ENCODE measurements at places on chromosomes 3 and 15.
A peak's percentile ranks its signal among the peaks of the same experiment; 100 is the strongest.

DNA sequence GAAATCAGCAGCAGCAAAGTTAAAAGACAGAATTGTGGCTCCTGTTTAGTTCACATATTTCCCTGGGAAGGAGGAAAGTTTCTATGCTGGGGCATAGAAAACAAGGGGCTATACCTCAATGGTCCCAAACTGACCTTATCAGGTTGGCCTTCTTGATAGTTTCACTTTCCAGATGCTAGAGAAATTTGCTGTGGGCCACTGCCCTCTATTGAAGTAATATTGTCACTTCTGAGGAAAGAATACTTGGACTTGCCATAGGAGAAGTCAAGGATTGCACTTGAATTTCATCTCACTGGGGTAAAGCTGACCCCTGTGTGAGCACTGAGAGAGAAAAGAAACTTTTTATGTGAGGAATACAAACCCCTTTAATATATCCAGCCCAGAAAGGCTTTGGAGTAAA is 49.3 kb upstream of the XCR1 start:
- no peak for ATAC-seq

GRCh38 chr3:11288786-11289637 is 16.8 kb downstream of the ATG7 start:
- peak; percentile 87 for ATAC-seq

DNA sequence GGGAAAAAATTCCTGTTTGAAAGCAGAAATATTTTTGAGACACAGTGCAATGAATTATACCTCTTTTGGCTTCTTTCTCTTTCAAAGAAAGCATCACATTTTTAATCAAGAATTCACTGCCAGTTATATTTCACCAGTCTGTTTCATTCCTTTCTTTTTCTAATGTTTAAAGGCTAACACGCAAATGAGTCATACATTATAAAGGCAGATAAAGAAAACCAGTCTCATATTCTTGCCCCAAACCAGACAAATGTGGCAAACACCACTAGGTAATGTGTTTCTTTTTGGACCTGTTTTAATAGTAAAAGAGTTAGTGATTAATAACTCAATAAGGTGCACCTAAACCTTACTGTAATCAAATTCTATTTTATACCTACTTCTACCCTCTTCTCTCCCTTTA is 83.8 kb downstream of the PLOD2 start:
- ATAC-seq, result no peak

- ATAC-seq, result no peak
Measured at GRCh38 chr3:27110020-27110419, 259.2 kb downstream of the NEK10 start.

DNA sequence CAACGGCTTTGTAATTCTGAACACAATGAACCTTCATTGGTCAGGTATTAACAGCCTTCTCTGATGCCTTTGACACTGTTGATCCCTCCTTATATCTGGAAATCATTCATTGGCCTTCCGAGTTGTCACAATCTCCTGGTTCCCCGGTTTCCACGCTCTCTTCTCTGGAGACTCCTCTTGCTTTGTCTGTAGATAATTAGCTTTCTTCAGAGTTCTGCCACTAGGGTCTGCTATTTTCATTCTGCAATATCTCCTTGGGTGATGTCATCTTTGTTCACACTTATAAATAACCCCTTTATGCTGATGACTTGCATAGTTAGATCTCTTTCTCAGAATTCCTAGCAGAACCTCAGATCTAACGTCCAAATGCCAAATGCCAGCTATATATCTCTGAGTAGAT is 583.8 kb upstream of the ZNF717 start:
- ATAC-seq, result no peak

DNA sequence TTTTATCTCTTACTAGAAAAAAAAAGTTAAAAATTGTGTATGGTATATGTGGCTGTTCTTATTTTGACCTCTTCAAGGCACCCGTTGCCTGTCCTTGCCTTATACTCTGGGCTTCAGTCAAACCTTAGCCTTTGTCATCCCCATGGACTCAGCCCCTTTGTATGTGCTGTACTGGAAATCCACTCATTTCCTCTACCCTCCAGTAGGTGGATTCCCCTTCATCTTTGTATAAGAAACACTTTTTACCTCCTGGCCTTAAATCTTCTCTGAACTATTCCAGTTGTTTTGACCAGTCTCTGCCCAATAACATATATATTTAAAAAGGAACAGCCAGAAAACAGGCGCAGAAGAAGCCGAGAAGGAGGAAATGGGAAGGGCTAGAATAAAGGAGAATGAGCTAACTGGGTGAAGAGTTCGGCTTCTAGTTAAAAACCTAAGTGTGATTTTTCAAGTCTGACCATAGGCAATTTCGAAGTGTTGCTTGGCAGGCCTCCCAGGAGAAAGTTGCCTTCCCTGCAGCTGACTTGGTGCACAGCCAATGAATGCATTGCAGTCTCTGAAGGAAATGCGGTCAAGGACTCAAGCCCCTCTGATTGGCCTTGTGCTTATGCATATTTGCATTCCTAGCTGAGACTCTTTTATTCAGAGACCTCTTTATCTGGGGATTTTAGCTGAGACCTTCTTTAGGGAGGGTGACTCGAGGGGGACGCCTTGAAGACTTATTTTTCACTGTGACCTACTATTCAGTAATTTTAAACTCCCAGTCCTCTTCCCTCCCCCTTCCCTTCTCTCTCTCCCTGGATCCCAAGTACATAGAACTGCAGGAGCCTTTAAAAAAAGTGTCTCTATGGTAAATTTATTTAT is 277.4 kb downstream of the ROBO1 start:
- ATAC-seq, result no peak

DNA sequence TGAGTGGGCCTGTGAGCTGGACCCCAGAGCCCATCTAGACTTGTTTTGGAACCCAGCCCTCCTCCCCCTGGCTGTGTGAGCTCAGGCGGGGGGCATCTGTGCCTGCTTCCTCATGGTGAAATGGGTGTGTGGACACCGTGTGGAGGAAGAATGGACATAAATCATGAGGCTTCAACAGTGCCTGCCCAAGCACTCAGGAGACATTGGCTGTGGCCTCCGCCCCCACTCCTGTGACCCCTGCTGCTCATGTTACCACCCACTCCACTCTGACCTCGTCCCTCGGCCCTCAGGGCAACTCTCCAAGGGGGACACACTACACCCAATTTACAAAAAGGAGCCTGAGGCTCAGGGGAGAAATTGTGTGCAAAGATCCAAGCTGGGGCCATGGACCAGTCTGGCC is 16.6 kb downstream of the TPRA1 start:
- ATAC-seq, result no peak

GRCh38 chr3:126784254-126784653 is 80.2 kb downstream of the CHCHD6 start:
- ATAC-seq, result no peak

DNA sequence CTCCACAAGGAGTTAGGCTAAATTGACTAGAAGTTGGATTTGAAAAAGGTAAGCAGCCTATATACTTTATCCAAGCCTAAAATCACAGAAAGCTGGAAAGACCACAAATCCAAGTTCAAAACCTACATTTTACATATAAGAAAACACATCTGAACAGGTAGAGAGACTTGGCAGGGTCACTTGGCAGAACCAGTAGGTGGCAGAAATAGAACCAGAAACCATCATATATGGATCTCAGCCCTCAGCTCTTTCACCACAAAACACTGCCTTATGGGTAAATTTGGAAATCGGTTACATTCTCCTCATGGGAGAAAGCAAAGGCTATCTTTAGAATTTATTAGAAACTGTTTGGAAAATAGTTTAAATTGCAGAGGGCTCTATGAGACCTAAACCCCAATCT is 44.2 kb downstream of the MKRN2 start:
- no peak for ATAC-seq

GRCh38 chr3:42653560-42654330 is at the start of gene ZBTB47:
ZBTB47 (plus strand) TSS chr3:42653697; CDS start chr3:42658356, 4,659 bp downstream.
- peak; percentile 57 for ATAC-seq

DNA sequence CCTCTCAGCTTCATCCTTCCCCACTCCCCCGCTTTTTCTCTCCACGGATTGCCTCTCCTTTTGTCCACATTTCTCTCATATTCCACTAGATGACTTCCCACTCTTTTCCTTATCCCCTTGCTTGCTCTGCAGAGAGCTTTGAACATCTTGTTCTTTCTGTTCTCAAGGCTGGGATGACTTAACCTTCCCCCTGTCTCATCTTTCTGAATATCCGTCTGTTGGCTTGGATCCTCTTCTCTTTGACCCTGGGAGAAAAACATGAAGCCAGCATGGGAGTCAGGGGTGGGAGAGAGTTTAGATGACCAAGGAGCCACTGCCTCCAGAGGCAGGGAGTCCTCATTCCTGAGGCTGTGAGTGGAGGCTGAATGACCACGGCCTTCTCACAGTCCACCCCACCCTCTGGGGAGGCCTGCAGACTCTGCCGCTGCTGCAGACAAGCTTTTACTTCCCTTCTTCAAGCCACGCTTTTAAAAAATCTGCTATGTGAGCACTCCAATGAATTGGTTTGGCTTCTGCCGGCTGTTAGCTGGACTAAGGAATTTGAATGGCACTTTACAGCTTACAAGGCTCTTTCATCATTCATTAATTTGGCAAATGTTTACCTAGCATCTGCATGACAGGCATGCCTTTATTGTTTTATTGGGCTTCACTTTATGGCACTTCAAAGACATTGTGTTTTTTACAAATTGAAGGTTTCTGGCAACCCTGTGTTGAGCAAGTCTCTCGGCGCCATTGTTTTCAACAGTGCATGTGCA is 111.6 kb upstream of the SLC6A6 start:
- no peak for ATAC-seq

DNA sequence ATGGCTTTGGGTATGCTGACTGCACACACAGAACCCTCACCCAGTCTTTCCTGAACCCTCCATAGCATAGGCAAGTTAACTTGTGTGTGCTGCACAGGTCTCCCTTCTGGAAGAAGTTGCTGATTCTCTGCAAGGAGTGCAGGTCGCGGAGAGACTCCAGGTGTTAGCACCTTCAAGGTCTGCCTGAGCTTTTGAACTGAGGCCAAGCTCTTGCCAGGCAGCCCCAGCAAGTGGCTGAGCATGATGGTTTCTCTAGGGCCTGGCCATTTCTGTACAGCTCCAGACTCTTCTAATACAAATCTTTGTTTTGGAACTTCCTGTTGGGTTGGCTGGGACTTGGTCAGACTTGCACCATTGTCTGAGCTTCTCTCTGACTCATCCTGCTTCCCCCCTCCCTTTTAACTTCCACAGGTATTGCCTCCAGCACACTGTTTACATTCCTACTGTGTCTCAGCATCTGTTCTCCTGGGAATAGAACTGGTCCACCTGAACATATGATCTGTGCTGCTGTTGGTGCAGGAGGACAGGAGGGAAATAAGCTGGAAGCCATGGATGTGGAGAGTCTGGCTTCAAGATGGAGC is 53.3 kb downstream of the KY start:
- no peak for ATAC-seq

- no peak for ATAC-seq
Measured at GRCh38 chr3:55721716-55722484, 234.8 kb upstream of the WNT5A start.

- ATAC-seq, result no peak
Measured at GRCh38 chr15:71114066-71114680, 1.1 kb upstream of the THSD4 start.

DNA sequence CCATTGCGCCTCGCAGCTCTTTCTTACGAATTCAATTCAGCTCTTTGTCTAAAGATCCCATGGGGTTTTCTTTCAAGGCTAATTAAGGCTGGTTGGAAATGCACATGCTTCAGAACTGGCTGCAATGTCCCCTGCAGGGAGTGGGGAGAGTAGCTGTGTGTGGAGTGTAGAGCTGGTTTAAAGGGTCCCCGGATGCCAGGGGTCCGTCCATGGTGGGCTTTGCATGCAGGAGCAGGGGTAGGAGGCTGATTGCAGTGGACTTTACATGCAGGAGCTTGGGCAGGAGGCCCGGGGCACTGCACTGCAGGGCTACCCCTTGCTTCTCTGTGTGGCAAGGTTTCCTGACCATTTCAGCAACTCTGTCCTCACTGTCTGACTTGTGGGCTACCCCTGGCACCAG is 261.6 kb upstream of the LYSMD4 start:
- ATAC-seq, result no peak

DNA sequence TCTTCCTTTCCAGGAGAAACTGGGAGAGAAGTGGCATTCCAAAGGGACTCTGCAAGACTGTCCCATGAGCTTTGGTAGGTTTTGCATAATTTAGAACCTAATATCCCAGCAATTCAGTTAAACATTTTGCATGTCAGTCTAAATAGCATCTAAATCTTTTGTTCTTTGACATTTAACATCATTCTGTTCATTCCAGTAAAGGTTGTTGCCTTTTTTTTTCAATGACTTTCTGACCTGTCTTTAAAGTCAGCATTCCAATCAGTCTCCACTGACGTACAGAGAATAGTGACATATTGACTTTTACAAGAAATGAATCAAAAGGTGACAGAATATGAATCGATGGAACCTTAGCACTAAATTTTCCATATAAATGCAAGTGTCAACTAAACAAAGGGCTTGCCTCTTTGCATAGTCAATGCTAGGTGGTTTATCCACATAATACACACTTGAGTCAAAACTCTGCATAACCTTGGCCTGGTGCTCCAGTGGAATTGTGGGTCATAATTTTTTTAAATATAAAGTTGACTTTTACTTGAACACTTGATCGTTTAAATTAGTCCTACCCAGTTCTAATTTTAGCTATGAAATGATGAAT is 370.1 kb downstream of the CNTN6 start:
- no peak for ATAC-seq

DNA sequence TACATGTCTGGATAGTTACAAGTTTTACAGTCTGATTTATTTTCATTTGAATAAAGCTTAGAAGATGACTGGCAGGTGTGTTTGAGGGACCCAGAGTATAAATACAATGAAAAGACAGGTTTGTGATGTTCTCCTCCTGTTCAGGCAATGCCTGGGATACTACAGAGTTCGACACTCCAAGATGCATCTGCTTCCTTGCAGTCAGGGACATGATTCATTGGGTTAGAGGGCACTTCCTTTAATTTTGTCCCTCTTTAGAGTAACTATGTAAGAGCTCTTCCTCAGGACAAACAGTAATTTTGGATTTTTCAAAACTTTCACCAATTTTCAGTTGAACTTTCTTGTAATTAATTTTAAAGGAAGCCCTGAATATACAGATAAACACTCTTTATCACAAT is 102.0 kb downstream of the LMLN start:
- ATAC-seq, result no peak

GRCh38 chr3:139979991-139980390 is 45.0 kb downstream of the CLSTN2 start:
- ATAC-seq, result no peak

DNA sequence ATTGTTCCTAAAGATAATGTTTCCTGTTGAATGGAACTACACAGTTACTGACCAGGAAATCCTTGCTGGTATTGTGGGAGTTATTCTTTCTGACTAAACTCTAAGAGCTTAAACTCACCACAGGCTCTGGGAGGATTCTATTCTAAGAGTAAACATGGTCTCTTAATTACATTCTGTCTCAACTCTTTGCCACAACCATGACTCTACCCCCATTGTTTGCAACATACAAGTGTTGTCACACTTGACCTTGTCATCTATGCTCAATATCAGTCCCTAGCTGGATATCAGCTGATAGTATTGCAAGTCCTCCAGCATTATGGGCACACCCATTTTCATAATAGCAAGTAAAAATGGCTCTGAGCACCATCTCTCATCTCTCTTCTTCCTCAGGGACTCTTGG is 29.6 kb upstream of the SECISBP2L start:
- no peak for ATAC-seq

- ATAC-seq, result no peak
Measured at GRCh38 chr15:72271895-72272212, 500 bp downstream of the PARP6 start.

- ATAC-seq, result no peak
Measured at GRCh38 chr3:135453326-135453725, 512.2 kb upstream of the PPP2R3A start.

All from gastroesophageal sphincter (tissue), 4 donors.